ENCODE measurements at places on chromosomes 16 and 17.

DNA sequence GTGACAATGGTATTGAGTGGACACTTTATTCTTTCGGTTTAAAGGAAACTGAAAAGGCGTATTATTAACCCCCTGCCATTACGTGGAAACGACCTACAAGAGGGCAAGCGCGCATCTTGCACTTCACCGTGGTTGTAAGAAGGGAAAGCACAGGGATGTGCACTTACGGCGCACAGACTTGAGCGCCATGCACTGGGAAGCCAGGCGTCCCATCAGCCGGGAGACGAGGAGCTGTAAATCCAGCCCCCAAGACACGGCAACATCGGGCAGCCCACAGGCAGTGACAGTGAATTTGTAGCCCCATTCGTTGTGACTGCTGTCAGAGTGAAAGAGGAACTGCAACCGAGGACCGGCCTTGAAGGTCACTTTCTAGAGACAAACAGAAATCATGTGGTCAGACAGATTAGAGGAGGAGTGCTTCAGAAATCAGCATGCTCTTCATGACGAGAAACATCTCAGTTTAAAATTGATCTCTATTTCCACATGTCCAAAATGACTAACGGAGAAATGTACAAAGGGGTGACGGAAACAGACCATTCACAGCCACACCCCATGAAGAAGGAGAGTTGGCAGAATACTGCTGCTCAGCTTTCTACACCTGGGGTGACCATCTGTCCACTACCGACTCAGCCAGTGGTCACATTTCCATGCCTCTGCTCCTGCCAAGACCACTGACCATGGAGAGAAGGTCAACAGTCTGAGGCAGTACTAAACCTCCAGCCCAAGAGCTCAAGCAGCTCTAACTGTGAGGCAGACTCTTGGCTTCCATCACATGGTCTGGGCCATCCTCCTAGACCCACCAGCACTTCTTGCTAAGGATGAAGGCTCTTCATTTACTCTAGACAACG lies 68.6 kb downstream of the ZZEF1 start:
- no peak for DNase-seq

GRCh38 chr17:48547808-48548522 lies 3.1 kb upstream of the HOXB2 start:
- DNase-seq = peak; percentile 38

DNA sequence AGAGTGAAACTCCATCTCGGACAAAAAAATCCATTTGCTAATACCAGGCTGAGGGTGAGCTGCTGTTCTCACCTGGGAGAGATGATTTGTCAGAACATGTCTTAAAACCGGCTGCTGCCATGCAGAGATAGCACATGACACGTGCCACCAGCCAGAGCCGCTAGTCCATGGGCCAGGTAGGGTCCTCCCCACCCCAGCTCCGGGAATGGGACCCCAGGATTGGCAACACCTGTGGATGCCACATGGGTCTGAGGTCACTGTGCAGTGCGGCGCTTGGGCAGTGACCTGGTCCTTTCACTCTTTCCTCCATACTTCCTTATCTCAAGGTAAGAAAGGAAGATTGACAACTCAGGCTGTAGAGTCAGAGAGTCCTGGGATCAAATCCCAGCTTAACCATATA lies 393.3 kb upstream of the TNRC6C start:
- no peak for DNase-seq

- DNase-seq = no peak
Observed at GRCh38 chr17:56629531-56630075, 36.1 kb downstream of the NOG start.

Data from T-helper 9 cell (primary cell).